ENCODE measurements at places on chromosomes 12 and 14. TPM values are rescaled to one million over a fixed set of nuclear protein-coding genes. Genes with fewer than 3 reads are reported as not detected.
A peak's percentile ranks its signal among the peaks of the same experiment; 100 is the strongest.

STYK1 gene
- 0.16 TPM for total RNA-seq

GPR68 gene
- total RNA-seq = 3.4 TPM

GRCh38 chr14:21860172-21860571, 186.6 kb upstream of the OR4E1 start:
- no peak for DNase-seq

GRCh38 chr12:67512061-67512460, 136.5 kb upstream of the DYRK2 start:
- no peak for DNase-seq

DNA sequence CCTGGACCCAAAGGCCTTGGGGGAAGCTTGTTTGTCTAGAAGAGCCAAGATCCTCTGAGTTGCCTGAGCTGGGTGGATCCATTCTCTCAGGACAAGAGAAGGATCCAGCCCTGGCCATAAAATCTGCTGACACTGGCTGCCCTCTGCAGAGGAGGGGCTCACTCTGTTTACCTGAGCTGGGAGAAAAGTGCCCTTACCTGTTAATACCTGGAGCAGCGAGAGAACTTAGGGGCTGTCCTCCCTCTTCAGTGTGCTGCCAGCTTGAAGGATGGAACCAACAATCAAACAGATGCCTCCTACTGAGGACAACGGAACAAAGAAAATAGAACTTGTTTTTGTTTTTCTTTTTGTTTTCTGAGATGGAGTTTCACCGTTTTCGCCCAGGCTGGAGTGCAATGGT, 7.3 kb upstream of the KRT7 start:
- peak; percentile 27 for DNase-seq

DNA sequence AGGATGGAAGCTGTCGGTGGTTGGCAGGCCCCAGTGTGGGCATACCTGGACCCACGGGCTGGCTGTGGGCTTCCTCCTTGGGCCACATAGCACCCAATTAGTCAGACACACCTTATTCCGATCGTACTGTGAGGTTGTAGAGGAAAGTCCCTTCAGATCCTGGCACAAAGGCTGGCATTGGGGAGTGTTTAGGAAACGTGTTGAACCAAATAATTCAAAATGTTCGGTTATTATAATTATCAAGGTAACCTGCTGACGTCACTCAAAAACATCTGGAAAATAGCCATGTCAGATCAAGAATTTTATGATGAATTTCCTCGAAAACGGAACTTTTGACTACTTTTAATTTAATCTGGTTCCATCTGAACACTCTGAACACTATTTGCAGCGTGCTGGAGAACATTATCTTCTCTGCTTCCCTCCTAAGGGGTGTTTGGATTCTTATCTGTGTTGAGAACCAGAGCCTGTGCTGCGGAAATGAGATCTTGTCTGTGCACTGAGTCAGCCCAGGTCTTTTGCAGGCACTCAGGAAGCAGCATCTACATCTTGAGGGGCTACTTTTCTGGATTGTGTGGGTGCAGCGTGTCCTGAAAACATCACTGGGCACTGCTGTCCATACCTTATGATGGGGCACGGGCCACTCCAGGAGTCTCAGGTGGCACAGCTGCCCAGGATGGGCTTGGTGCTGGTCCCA, 100.3 kb downstream of the SLC25A47 start:
- no peak for DNase-seq

All from cardiac septum (tissue), 1 donor.